ENCODE measurements at places on chromosomes 1 and 21.

DNA sequence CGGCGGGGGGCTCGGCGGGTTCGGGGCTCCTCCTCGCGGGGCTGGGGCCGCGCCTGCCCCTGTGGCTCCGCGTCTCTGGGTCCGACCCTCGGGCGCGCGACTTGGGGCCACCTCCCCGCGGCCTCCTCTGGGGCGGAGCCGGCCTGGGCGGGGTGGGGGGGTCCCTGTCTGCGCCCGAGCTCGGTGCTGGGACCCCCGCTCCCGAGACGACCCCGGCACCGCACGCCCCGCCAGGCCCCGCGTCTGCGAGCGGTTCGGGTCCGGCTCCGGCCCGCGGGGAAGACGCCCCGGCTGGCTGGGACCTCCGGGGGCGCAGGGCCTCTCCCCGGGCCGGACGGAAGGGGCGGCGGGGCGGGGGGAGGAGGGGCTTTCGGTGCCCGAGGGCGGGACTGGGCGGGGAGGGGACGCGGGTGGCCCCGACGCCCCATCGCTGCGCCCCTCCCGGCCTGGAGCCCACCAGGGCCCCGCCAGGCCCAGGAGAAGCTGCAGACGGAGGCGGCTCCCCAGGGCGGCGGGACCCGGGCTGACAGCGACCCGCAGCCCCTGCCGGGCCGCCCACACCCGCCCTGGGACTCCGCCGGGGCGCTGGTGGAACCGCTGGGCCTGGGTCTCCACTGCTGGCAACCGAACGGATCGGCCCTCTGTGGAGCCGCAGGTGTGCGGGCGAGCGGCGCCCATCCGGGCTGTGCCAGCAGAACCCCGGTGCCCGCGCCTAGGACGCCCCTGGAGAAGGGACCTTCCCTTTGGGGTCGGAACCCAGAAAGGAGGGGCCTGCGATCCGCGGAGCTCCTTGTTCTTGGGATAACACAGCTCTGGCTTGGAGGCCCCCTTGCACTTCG lies 610 bp downstream of the COL6A2 start:
- no peak for DNase-seq

- DNase-seq = no peak
Measured at GRCh38 chr1:229757226-229757625, 131.2 kb downstream of the URB2 start.

DNA sequence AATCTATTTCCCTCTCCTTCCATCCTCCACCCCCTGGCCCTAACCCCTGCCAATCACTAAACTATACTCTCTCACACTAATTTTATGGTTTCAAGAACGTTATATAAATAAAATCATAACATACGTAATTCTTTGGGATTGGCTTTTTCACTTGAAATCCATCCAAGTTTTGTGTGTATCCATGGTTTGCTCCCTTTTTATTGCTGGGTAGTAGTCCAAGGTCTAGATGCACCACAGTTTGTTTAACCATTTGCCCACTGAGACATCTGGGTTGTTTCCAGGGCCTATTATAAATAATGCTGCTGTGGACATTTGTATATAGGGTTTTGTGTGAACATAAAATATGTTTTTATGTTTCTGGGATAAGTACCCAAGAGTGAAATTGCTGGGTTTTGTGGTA lies 61.4 kb downstream of the TEX35 start:
- no peak for DNase-seq

DNA sequence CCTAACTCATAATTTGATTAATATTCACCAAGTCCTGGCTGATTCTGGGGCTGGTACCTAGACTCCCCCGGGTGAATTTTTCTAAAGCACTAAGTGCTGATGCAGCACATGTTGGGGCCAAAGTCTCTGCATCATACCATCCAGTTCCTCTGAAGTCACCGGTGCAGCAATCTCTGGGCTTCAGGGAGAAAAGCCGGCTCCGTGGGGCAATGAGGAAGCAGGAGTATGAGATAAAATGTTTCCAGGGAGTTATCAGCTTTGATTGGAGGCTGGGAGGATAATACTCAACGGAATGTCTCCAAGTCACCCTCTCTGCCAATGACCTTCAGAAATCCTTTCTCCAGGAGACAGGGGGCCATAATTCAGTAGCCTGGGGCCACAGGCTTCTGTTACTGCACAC lies 1.2 kb downstream of the FCAMR start:
- DNase-seq = no peak

GRCh38 chr1:167627615-167627864 lies 2.5 kb upstream of the RCSD1 start:
- DNase-seq = no peak

DNA sequence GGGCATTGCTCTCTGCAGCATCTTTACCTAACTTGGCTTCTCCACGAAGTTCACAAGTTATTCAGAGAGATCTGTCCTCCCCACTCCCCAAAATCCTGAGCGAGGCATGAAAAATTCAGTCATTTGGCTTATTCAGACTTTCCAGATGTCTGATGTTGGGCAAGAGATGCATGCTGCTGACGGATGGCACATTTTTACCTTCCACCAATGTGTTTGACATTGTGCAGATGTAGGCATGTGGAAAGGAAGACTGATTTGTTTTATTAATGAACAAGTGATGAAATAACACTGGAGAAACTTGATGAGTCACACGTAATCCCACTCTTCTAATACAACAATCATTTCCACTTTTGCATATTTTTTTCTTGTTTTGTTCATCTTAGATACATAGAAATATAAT lies 86.7 kb downstream of the C1orf94 start:
- no peak for DNase-seq

DNA sequence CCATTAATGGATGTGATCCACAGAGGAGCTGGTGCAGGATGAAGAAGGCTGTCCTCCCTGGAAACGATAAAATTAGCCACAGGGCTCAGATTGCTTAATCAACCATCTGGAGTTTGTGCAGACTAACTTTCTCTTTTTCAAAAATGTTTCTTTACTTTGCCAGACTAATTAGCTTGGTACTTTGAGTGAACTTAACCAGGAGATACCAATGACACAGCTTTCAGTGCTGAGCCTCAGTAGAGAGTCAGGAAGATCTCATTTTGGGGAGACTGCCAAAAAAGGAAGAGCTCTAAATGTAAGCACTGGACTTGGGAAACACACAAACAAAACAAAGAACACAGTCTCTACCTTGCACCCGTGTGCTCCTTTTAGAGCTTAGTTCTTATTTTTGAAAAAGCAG lies 248.1 kb upstream of the DEPDC1 start:
- peak; percentile 15 for DNase-seq

DNA sequence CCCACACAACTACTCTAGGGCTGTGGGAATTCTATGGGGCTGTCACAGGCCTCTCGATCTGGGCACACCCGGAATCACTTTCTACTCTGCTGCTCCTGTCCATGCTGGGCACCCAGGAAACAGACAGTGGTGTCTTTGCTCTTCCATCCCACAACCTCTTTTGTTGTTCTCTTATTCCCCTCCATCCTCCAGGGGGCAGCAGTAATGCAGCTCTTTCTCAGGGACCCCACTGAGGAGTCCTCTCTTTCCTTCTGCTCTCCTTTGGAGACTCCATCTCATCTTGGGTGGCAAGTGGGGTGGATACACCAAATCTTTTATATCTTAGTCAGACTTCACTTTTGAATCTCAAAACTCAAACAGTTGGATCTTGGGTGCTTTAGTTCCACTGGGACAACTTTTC lies 206.3 kb downstream of the HS2ST1 start:
- no peak for DNase-seq

- peak; percentile 45 for DNase-seq
Measured at GRCh38 chr1:192053531-192053971, 104.7 kb upstream of the RGS18 start.

DNA sequence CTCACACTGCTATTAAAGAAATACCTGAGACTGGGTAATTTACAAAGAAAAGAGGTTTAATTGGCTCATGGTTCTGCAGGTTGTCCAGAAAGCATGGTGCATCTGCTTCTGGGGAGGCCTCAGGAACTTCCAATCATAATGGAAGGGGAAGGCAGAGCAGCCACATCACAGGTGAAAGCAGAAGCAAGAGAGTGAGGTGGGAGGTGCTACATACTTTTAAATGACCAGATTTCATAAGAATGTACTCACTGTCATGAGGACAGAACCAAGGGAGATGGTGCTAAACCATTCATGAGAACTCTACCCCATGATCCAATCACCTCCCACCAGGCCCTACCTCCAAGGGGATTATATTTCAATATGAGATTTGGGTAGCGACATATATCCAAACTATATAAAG lies 55.7 kb downstream of the MRPL39 start:
- DNase-seq = no peak

DNA sequence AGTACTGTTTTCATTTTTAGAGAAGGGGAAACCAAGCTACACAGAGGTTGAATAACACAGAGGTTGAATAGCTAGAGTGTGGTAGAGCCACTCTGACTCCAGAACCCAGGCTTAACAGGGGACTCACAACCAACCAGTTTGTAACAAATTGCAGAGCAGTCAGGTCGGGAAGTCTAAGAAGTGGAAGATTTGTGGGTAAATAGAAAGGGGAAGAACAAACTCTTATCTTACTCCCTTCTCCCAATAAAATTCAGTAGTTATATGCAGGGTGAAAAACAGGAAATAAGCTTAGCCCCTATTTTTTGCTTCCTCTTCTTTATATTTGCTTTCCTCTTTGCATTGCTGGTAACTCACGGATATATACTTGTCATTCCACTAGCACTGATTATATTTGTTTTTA lies 23.2 kb downstream of the CDC42 start:
- no peak for DNase-seq

- no peak for DNase-seq
Measured at GRCh38 chr21:45581322-45581712, 39.1 kb upstream of the SLC19A1 start.

- no peak for DNase-seq
Measured at GRCh38 chr1:227925582-227926198, 22.0 kb downstream of the WNT9A start.

DNA sequence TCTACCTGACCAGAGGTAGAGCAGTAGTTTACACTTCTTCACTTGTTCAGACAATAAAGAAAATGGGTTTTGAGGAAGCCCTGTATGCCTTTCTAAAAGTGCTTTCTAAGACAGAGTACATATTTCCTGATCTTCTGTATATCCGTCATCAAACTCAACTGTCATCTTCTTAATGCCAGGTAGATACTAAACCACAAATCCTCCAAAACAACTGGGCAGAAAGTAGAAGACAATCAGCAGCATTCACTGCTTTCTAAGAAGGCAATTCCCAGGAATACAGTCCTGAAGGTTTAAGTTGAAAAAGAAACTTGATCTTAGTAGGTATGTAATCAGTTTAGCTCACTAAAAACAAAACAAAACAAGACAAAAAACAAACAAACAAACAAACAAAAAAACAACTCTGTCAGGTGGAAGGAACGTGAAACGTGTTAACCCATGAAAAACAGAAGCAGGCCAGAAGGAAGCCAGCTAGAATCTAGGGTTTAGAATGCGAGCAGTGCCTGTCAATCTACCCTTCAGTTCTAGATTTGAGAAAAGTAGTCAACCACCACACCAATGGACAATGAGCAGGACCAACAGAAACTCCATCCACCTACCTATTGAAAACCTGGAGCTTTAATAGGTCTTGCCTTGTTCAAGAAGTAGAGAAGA lies 59.2 kb downstream of the LEPR start:
- no peak for DNase-seq

- no peak for DNase-seq
Measured at GRCh38 chr1:59124166-59124565, 172.7 kb upstream of the FGGY start.

DNA sequence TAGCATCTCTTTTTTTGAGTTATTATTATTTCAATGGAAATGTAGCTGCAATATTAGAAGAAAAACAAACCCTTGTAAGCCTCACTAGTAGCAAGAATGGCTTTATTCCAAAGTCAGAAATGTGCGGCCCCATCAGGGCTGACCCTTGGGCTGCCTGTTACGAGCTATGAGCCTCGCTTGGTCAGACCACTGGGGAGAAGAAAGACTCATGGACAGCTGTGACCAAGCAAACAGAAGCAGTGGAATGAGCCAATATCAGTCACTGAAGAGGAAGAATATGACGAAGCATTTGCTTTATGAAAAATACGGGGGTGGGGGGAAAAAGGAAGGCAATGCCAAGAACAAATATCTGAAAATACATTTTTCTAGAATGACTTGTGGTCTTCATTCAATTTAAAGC lies 504.5 kb downstream of the LMO4 start:
- peak; percentile 48 for DNase-seq

DNA sequence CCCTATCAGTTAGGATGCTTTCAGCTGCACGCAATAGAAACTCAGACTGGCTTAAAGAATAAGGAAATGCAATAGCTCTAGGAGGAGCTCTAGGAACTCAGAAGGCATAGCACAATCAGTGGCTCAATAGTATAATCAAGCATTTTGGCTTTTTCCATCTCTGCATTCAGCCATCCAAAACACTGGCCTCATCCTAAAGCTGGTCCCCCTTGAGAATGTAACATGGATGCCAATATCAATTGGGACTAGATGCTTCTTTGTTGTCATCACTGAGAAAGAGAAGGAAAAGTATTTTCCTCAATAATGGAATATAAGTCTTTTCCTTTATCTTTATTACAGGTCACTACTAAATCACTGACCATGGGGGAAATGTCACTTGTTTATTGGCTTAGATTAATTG lies 509.5 kb downstream of the PLPP3 start:
- DNase-seq = no peak

GRCh38 chr21:43728154-43728466 lies 9.2 kb downstream of the PDXK start:
- no peak for DNase-seq

DNA sequence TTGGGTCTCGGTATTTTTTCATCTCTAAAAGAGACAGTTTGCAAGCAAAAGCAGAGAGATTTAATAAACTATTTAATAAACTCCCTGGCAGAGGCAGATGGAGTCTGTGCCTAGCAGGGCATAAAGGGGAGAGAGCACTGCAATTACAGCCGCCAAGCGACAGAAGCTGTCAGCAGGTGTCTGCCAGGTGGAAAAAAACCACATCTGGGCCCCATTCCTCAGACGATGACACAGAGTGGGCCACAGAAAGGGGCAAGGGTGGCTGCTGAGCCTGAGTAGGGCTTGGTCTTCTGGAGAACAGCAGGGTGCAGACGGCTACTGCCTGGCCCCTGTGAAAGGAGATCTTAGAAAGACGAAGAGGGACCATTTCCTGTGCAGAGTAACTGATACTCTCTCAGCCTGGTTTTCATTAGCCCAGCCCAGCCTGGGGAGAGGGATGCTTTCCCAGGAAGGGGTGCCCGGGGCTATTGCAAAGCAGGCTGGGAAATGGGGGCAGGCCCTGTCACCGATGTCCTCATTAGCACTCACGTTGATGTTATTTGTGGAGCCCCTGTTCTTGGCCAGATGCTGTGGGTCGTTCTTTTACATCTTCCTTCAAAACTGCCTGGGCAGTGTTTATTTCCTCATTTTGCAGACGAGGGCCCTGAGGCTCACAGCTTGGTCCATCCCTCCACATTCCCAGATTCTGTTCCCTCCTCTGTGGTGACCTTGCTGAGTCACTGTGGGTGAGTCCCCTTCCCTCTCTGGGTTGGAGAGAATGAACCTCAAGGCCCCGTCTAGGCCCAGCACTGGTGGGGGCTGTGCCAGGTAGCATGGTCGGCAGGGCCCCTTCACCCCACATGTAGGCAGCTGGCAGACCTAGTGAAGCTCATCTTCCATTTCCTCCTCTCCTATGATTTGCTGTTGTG lies 472.7 kb downstream of the PTPRU start:
- DNase-seq = no peak

GRCh38 chr1:101532377-101532776 lies 295.6 kb downstream of the S1PR1 start:
- no peak for DNase-seq

GRCh38 chr1:244383278-244383884 lies 68.3 kb downstream of the ADSS2 start:
- DNase-seq = no peak

GRCh38 chr1:51761351-51761750 lies 117.2 kb downstream of the NRDC start:
- no peak for DNase-seq
